ENCODE measurements at places on chromosomes 1 and 21. TPM values are rescaled to one million over a fixed set of nuclear protein-coding genes. Genes with fewer than 3 reads are reported as not detected.

The SH3GLB1 gene
- total RNA-seq = 65.7 TPM

The PLPPR4 gene
- total RNA-seq = 2.2 TPM

The ACTA1 gene
- 0.17 TPM for total RNA-seq

DNA sequence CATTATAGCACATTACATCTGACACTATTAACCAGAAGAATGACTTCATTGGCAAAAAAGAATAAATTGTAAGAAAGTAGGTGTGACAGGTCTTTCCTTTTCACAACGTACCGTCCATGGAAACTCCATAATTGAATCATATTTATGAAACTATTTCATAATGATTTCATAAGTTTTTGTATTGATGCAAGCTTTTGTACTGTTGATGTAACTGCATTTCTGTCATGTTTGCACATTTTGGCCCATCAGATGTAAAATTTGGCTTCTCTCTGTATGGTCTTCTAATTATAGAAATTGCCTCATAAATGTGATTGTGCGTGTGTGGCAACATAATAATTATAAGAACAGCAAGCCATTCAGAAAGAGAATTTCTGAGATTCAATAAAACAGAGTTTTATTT, 180.7 kb upstream of the ZNHIT6 start:
- no peak for DNase-seq

GRCh38 chr1:162463021-162463420, 34.6 kb upstream of the UHMK1 start:
- no peak for DNase-seq

DNA sequence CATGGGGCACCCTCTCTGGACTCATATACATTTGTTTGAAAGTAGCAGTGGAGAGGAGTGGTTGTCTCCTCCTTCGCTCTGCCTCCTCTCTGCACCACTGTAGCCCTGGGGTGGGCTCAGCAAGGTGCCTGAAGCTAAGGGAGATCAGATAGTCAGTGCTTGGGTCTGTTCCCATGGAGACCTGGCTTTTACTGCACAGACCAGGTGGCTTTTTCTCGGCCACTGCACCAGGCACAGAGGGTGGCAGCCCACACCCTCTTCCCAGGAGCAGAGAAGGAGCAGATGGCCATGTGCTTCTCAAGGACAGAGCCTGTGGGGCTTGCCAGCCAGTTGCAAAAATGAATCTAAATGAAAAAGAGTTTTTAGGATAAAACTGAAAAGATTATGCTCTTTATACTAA, 123.4 kb upstream of the KCNK1 start:
- DNase-seq = no peak
